ENCODE measurements at places on chromosomes 12 and 14. TPM values are rescaled to one million over a fixed set of nuclear protein-coding genes. Genes with fewer than 3 reads are reported as not detected.

CACNA2D4 gene
- 13.3 TPM for total RNA-seq

ADCY6 gene
- total RNA-seq = 0.15 TPM

NPAS3 gene
- total RNA-seq = not detected

CLEC6A gene
- not detected for total RNA-seq

BDKRB1 gene
- total RNA-seq = not detected

LUM gene
- not detected for total RNA-seq

TAS2R14 gene
- 1.2 TPM for total RNA-seq

MSRB3 gene
- total RNA-seq = not detected

C14orf93 gene
- 7.5 TPM for total RNA-seq

HHIPL1 gene
- total RNA-seq = 0.29 TPM

HOXC13 gene
- not detected for total RNA-seq

RTN1 gene
- total RNA-seq = not detected

TESPA1 gene
- 74.8 TPM for total RNA-seq

CMA1 gene
- total RNA-seq = not detected

ARHGDIB gene
- total RNA-seq = 640 TPM

DEPDC4 gene
- 2.4 TPM for total RNA-seq

TPH2 gene
- not detected for total RNA-seq

RIMKLB gene
- 4.9 TPM for total RNA-seq

KRT83 gene
- not detected for total RNA-seq

EFS gene
- total RNA-seq = not detected

LALBA gene
- total RNA-seq = not detected
